ENCODE measurements at places on chromosomes 7 and 10.

DNA sequence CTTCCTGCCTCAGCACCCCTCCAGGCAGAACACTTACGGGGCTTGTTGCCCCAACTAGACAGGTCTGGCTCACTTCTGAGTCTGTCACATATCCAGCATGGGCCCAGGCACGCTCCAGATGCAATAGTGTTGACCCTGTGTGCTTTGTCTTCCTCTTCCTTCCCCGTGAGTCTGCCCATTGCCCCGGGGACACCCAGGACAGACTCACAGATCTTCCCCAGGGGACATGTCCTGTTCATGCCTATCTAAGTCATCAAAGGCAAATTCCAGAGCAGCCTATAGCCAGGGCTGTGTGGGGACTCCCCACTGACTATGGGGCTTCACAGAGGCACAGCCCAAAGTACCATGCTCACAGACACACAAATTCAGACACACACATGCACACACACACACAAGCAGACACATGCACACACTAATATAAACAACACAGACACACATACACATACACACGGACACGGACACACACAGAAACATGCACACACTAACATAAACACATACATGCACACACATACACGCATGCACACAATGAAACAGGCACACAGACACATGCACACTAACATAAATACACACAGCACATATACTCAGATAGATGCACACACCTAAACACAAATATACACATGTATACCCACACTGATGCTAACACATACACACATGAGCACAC lies 175.8 kb downstream of the KCNMA1 start:
- no peak for DNase-seq

DNA sequence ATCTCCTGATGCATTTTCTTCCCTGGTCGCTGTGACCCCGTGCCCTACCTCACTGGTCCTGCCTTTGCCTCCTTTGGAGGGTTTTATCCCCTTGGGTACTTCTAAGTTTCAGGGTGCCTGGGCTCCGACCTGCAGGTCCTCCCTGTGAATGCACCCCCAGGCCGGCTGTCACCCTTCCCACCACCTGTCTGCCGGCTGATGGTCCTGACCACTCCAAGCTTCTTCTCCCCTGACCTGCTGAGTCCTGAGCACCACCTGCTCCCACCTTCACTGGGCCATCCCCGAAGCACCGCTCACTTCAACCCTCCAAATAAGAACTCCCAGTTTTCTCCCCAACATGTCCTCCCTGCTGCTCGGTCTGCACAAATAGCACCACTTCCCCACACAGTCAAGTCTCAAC lies 33.4 kb downstream of the TNS3 start:
- DNase-seq = no peak

DNA sequence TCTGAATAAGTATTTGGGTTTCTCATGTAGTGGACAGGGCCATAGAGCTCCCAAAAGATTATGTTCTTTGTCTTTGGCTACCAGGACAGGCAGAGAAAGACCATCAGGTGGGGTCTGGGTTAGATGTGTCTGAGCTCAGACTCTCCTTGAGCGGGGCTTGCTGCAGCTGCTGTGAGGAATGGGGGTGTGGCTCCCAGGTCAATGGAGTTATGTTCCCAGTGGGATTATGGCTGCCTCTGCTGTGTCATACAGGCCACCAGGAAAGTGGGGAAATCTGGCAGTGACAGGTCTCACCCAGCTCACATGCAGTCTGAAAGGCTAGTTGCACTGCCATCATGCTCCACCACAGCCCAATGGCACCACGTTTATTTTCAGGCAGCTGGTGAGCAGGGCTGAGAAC lies 97.0 kb upstream of the FERD3L start:
- DNase-seq = no peak

DNA sequence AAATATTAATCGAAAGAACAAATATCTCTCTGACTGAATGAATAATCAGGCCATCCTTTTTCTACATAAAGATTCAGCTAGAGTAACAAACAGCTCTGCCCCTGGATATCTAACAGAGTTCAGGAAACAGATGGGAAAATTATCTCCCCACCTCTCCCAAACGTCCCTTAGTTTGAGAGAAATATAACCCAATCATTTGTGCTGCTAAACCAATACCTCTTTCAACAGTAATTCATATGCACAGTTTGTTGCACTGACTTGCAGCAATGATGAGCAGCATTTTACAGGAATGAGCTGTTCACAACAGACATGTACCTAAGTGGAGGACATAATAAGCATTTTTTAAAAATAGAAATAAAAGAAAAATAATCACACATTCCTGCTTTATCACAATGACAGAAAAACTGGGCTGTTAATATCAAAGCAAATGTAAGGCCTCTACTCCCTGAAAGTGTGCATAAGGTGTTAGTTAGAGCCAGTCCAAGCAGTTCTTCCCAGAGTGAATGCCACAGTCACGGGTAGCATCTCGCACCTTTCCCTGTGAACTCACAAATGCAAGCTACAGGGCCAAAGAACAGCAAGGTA lies 2.3 kb downstream of the CREB3L2 start:
- DNase-seq = no peak

GRCh38 chr10:78255796-78256638 lies 222.4 kb downstream of the RPS24 start:
- no peak for DNase-seq

GRCh38 chr10:49117376-49118070 lies 2.2 kb upstream of the VSTM4 start:
- DNase-seq = no peak

GRCh38 chr10:29112827-29113615 lies 175.8 kb upstream of the LYZL1 start:
- no peak for DNase-seq
